ENCODE measurements at places on chromosomes 7 and 10. TPM values are rescaled to one million over a fixed set of nuclear protein-coding genes. Genes with fewer than 3 reads are reported as not detected.

SKIDA1 gene
- 0.32 TPM for total RNA-seq

SFRP5 gene
- not detected for total RNA-seq

UBTD1 gene
- total RNA-seq: 1.5 TPM

OPN4 gene
- total RNA-seq: not detected

CNPY1 gene
- total RNA-seq: not detected

GIMAP4 gene
- 135 TPM for total RNA-seq

RAB19 gene
- 12.8 TPM for total RNA-seq

SYT15B gene
- total RNA-seq: 0.05 TPM

UNCX gene
- total RNA-seq: not detected

FEZF1 gene
- total RNA-seq: not detected

ANKRD1 gene
- total RNA-seq: not detected

MYL10 gene
- not detected for total RNA-seq

SAMD9 gene
- total RNA-seq: 10.2 TPM

ATP6V0A4 gene
- 0.19 TPM for total RNA-seq

CDK14 gene
- 0.84 TPM for total RNA-seq

- no peaks in the 10 kb centered on the region for H3K36me3 ChIP-seq
- H3K27me3 ChIP-seq: peaks cover 6% of the 10 kb centered on the region
- no peak for DNase-seq
- H3K4me1 ChIP-seq: peaks cover 8% of the 10 kb centered on the region
- H3K4me3 ChIP-seq: no peak overlapping the region
- H3K27ac ChIP-seq: no peak overlapping the region
Observed at GRCh38 chr10:60913071-60913470, 30.9 kb downstream of the RHOBTB1 start.

GRCh38 chr7:42197451-42197850, 39.6 kb downstream of the GLI3 start:
- no peaks in the 10 kb centered on the region for H3K36me3 ChIP-seq
- DNase-seq: no peak
- H3K4me1 ChIP-seq: peaks cover 25% of the 10 kb centered on the region
- no peak overlapping the region for H3K4me3 ChIP-seq
- no peak overlapping the region for H3K27ac ChIP-seq
- H3K27me3 ChIP-seq: peaks cover 7% of the 10 kb centered on the region

GRCh38 chr7:73921623-73922528, 60.9 kb downstream of the TMEM270 start:
- H3K36me3 ChIP-seq: no peaks in the 10 kb centered on the region
- DNase-seq: no peak
- no peaks in the 10 kb centered on the region for H3K4me1 ChIP-seq
- H3K4me3 ChIP-seq: no peak overlapping the region

DNA sequence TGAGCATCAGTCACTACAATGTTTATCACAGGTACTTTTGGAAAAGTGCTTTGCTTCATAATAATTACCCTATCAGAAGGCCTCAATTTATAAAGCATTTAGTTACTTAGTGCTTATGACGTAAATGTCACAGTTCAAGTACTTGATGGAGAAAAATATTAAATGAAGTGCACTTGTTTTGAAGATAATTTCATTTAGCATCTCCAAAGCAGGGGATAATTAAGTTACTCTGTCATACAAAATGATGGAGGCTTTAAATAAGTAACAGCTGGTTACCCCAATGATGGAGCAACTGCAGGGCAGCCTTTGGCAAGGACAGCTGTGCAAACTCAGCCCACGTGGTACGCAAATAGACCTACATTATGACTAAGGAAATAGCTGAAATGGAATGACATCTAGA, 768.8 kb downstream of the GRM8 start:
- no peak overlapping the region for H3K4me3 ChIP-seq
- no peaks in the 10 kb centered on the region for H3K36me3 ChIP-seq
- H3K4me1 ChIP-seq: no peaks in the 10 kb centered on the region
- no peak overlapping the region for H3K27ac ChIP-seq

GRCh38 chr7:87810130-87810529, 66.0 kb downstream of the SLC25A40 start:
- no peak overlapping the region for H3K27ac ChIP-seq
- no peaks in the 10 kb centered on the region for H3K4me1 ChIP-seq
- no peaks in the 10 kb centered on the region for H3K36me3 ChIP-seq
- H3K27me3 ChIP-seq: no peaks in the 10 kb centered on the region

GRCh38 chr10:24871011-24871935, 81.1 kb downstream of the PRTFDC1 start:
- H3K27me3 ChIP-seq: no peaks in the 10 kb centered on the region
- peaks cover 14% of the 10 kb centered on the region for H3K4me1 ChIP-seq
- no peak for DNase-seq
- H3K27ac ChIP-seq: no peak overlapping the region
- peaks cover 4% of the 10 kb centered on the region for H3K36me3 ChIP-seq

- H3K36me3 ChIP-seq: no peaks in the 10 kb centered on the region
- H3K4me1 ChIP-seq: no peaks in the 10 kb centered on the region
Observed at GRCh38 chr10:124138883-124139348, 45.5 kb upstream of the CHST15 start.

GRCh38 chr10:511849-512191, 177.6 kb downstream of the DIP2C start:
- no peaks in the 10 kb centered on the region for H3K36me3 ChIP-seq
- peaks cover 13% of the 10 kb centered on the region for H3K4me1 ChIP-seq
- no peaks in the 10 kb centered on the region for H3K27me3 ChIP-seq
- DNase-seq: no peak
- H3K27ac ChIP-seq: no peak overlapping the region
- no peak overlapping the region for H3K4me3 ChIP-seq

GRCh38 chr10:124723826-124724225, 20.4 kb downstream of the FAM53B start:
- H3K27me3 ChIP-seq: peaks cover 1% of the 10 kb centered on the region
- no peak for DNase-seq
- peaks cover 7% of the 10 kb centered on the region for H3K36me3 ChIP-seq
- H3K4me3 ChIP-seq: no peak overlapping the region

DNA sequence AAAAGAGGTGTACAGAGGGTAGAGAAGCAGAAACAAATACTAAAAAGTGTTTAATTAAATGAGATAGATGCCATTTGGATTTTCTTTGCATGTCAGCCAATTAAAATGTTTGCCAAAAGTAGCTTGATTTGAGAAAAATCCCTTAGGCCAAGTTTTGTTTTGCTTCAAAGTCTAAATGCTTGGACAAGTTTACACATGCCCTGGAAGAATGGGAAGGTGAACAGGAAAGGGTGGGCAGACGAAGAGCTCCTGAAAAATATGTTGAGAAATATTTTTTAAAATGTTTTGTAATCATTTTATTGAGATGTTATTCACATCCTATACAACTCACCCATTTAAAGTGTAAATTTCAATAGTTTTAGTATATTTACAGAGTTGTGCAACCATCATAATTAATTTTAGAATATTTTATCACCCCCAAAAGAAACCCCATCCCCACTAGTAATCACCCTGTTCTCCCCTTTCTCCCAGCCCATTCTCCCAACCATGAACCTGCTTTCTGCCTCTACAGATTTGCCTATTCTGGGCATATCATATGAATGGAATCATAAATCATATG, 98.5 kb upstream of the ANK3 start:
- no peak overlapping the region for H3K4me3 ChIP-seq
- H3K27ac ChIP-seq: no peak overlapping the region
- H3K27me3 ChIP-seq: no peaks in the 10 kb centered on the region

DNA sequence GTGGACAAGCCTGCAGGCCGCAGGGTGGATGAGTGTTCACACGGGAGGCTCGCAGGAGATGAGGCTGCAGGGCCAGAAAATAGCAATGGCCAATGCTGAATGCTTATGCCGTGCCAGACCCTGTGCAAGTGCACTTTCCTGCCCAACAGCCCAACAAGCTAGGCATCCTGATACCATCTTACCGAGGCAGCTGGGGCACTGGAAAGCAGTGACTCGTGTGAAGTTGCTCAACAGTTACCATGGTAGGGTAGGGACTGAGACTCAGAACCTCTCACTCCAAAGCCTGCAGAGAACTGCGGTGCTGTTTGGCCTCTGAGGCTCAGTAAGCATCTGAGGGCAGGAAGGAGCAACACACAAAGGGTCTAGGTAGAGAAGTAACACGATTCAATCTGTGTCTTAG, 43.7 kb downstream of the JAZF1 start:
- H3K27me3 ChIP-seq: no peaks in the 10 kb centered on the region
- no peak overlapping the region for H3K27ac ChIP-seq
- H3K36me3 ChIP-seq: peaks cover 2% of the 10 kb centered on the region
- H3K4me1 ChIP-seq: peaks cover 31% of the 10 kb centered on the region
- H3K4me3 ChIP-seq: no peak overlapping the region

DNA sequence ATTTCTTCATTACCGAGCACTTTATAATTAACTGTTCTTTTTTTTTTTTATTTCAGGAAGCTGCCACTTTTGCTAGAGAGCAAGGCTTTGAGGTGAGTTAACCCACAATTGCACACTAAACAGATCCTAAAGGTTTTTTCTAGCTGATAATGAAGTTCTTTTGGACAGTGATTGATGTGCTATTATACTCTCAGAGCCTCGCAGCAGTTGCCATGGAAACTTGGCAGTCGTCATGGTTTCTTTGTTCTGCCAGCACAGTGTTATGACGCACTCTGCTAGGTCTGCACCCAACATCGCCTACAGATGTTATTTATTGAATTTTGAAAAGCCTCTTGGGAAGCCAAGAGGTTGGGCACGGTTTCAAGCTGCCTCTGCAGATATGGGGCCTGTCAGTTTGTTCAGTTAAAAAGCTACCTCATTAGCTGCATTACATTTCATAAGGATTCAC, 237.2 kb upstream of the KAT6B start:
- H3K27me3 ChIP-seq: no peaks in the 10 kb centered on the region
- DNase-seq: peak; percentile 93
- H3K4me3 ChIP-seq: no peak overlapping the region
- peaks cover 5% of the 10 kb centered on the region for H3K36me3 ChIP-seq
- peak overlapping the region; percentile 85 for H3K27ac ChIP-seq

- H3K4me3 ChIP-seq: no peak overlapping the region
- no peak overlapping the region for H3K27ac ChIP-seq
- DNase-seq: no peak
Observed at GRCh38 chr10:131869344-131869743, 31.5 kb upstream of the PPP2R2D start.

DNA sequence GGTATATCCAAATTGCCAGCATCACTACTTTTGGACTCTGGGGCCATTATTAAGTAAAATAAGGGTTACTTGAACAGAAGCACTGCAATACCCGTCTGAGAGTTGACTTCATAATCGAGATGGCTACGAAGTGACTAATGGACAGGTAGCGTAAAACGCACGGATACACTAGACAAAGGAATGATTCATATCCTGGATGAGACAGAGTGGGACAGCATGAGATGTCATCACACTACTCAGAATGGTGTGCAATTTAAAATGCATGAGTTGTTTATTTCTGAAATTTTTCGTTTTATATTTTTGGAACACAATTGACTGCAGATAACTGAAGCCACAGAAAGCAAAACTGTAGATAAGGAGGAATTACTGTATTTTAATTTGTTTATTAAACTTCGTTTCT, 421.5 kb upstream of the LRGUK start:
- peaks cover 2% of the 10 kb centered on the region for H3K4me1 ChIP-seq
- no peaks in the 10 kb centered on the region for H3K36me3 ChIP-seq
- no peak overlapping the region for H3K27ac ChIP-seq
- H3K4me3 ChIP-seq: no peak overlapping the region
- no peak for DNase-seq
- H3K27me3 ChIP-seq: no peaks in the 10 kb centered on the region

- H3K27me3 ChIP-seq: no peaks in the 10 kb centered on the region
- no peak overlapping the region for H3K4me3 ChIP-seq
- no peak for DNase-seq
- H3K36me3 ChIP-seq: no peaks in the 10 kb centered on the region
- H3K27ac ChIP-seq: no peak overlapping the region
Observed at GRCh38 chr7:111998326-111998725, 207.9 kb downstream of the DOCK4 start.

GRCh38 chr7:55502124-55502857, 70.0 kb downstream of the VOPP1 start:
- no peak for DNase-seq
- no peaks in the 10 kb centered on the region for H3K27me3 ChIP-seq
- no peak overlapping the region for H3K4me3 ChIP-seq
- peaks cover 22% of the 10 kb centered on the region for H3K36me3 ChIP-seq
- no peak overlapping the region for H3K27ac ChIP-seq

GRCh38 chr7:140610204-140611165, 30.1 kb downstream of the DENND2A start:
- no peak overlapping the region for H3K4me3 ChIP-seq
- H3K27me3 ChIP-seq: peaks cover 2% of the 10 kb centered on the region
- H3K4me1 ChIP-seq: no peaks in the 10 kb centered on the region
- no peak for DNase-seq

GRCh38 chr10:88853155-88853881, 1.7 kb upstream of the ANKRD22 start:
- H3K27ac ChIP-seq: no peak overlapping the region
- DNase-seq: no peak
- no peaks in the 10 kb centered on the region for H3K36me3 ChIP-seq
- H3K27me3 ChIP-seq: peaks cover 6% of the 10 kb centered on the region
- H3K4me1 ChIP-seq: peaks cover 13% of the 10 kb centered on the region
- H3K4me3 ChIP-seq: no peak overlapping the region

DNA sequence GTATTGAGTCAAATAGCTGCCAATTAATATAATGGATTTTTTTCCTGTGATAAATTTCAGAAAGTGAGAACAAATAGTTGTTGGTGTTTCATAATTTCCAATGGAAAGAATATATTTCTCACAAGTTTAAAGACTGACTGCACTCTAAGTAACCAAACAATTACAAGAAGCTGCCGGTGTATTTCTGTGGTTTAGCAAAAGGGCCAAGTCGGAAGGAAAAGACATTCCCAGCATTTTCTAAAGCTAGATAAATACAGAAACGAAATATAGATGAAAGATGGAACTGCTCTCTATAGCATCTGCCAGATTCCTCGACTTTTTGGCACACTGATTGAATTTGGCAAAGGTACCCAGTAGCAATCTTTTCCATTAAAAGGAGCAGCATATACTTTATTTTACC, 92.7 kb upstream of the MKX start:
- DNase-seq: no peak
- H3K4me1 ChIP-seq: no peaks in the 10 kb centered on the region
- no peak overlapping the region for H3K27ac ChIP-seq
- H3K4me3 ChIP-seq: no peak overlapping the region
- peaks cover 3% of the 10 kb centered on the region for H3K27me3 ChIP-seq

DNA sequence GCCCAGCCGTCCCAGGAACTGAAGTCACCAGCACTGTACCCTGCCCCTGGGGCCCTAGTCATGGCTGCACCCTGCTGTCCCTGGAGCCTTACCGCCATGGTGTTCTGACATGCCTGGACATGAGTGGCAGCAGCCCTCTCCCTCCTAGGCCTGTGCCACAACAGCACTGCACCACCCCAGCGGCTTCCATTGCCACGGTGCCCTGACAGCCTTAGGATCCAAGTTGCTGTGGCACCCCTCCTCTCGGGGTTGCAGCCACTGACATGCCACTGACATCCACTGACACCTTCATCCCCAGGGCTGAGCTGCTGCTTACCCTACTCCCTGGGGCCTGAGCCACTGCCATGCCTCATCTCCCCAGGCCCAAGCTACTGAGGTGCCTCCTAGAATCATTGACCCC, 39.6 kb upstream of the SHH start:
- no peak overlapping the region for H3K27ac ChIP-seq
- no peaks in the 10 kb centered on the region for H3K36me3 ChIP-seq
- H3K27me3 ChIP-seq: peaks cover 9% of the 10 kb centered on the region
- no peak for DNase-seq

Measured in activated CD4-positive, alpha-beta T cell treated with anti-CD3 and anti-CD28 coated beads for 36 hours (primary cell).